ENCODE measurements at places on chromosomes 12 and 14.

DNA sequence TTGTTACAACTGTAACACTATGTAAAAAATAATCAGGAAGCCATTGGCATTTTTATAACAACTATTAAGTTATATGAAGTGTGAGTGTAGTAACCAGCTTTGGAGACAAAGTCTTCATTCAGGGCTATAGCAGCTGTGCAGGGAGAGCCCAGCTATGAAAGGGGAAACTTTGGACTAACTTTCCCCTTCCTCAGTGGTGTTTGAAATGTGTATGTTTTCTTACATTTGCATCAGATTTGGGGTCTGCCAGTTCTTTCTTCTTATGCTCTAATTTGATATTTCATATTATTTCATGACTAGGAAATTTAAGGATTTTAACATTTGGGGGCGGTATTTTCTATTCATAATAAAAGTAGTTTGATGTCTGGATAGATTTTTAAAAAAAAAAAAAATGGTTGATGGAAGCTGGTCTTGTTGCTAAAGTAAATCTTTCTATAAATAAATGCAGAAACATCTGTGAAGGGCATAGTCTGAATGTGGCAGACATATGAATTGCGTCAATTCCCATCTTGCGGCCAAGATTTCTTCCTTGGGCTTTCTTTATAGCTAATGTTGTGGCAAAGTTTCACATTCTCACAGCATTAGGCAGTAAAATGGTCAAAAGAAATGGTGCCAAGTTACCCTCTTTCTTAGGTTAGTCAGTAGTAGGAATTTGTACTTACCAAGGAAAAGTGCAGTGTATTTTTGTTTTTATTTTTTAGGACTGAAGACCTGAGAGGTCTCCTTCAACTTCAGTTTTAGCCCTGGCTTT, 35.6 kb downstream of the RASSF8 start:
- no peak for DNase-seq

DNA sequence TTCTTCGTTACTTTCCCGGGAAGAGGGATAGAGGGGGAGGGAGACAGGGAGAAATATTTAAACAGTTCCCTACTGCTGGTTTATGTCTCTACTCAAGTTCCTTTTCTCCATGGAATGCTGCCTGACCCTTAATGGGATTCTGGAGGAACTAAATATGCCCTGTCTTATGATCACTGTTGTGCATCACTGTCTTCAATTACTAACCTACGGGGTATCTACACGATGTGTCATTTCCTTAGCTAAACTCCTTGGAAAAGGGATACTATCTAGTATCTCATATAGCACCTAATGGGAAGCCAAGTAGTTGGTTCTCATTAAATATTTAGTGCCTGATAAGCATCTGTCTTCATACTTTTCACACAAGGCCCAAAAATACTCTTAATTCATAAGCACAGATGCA, 37.5 kb upstream of the FBLN5 start:
- no peak for DNase-seq

- no peak for DNase-seq
These were observed 124.1 kb downstream of the SSPN start for GRCh38 chr12:26319511-26319910.

GRCh38 chr12:130765186-130765659, 49.1 kb upstream of the RIMBP2 start:
- no peak for DNase-seq

DNA sequence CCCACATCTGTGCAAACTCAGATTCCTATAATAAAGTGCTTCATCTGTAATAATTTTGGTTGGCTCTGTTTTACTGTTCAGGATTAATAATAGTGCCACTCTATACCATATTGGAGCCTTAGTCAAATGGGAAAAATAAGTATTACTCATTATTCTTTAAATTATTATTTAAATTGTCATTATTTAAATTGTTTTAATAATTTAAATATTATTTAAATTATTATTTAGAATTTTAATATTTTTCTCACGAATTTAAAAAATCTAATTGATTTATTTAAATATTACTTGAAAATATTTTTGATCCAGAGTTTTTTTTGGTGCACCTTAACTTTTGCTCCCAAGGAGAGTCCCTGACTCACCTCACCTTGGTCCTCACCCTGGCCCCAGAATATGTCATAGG, 245.7 kb upstream of the MDGA2 start:
- DNase-seq: no peak

DNA sequence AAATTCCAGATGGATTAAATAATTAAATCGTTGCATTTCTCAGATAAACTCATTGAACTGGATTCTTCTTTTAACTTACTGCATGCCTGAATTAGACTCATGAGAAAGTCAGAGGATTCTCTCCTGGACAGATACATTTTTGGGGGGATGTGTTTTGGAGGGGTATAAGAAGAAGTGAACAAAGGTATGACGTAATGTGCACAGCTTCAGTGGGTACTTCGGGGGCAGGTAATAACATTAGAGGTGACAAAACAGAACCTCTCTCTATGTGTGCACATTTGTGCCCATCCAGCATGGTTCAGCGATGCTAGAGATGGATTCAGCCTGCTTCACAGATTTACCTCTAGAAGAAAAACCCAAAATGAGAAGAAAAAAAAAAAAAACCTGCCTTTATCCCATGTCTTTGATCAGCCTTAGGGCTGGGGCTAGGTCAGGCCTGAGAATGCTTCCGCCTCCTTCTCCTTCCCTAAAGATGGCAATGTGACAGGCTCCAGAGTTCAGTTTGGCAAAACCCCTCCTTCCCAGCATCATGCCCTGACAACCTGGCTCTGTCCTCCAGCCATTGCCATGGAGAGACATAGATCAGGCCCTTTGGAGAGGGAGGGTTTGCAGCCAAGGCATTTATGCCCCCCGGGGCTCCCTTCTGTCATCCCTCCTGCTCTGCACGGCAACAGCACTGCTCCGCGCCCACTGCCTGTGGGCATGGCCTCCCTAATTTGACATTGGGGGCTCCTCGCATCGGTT, 166.7 kb downstream of the KCNA5 start:
- no peak for DNase-seq

DNA sequence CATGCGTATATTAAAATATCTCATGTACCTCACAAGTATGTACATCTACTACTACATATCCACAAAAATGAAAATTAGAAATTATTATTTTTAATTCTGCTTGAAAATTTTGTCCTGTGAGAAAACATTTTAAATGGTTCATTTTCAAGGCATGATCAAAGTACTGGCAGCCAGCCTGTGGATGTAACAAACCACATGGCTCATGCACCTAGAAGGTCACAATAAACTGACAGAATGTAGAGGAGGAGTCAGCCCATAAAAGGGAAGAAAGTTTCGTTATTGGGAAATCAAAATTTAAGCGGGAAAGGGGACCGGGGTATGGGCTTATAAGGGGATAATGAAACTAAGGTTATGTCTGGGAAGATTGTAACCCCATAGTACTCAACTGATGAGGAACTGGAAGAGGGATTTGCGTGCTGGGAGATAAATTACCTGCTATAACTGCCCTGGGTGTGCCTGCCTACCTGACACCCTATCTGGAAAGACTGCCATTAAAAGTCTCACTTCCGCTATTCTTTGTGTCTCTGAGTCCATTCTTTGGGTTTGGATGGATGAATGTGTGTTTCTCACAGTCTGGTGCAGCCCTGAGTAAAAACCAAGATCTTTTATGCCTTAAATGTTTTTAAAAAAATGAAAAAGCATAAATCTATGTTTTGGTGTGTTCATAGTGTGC, 62.2 kb upstream of the PCED1B start:
- DNase-seq: no peak

DNA sequence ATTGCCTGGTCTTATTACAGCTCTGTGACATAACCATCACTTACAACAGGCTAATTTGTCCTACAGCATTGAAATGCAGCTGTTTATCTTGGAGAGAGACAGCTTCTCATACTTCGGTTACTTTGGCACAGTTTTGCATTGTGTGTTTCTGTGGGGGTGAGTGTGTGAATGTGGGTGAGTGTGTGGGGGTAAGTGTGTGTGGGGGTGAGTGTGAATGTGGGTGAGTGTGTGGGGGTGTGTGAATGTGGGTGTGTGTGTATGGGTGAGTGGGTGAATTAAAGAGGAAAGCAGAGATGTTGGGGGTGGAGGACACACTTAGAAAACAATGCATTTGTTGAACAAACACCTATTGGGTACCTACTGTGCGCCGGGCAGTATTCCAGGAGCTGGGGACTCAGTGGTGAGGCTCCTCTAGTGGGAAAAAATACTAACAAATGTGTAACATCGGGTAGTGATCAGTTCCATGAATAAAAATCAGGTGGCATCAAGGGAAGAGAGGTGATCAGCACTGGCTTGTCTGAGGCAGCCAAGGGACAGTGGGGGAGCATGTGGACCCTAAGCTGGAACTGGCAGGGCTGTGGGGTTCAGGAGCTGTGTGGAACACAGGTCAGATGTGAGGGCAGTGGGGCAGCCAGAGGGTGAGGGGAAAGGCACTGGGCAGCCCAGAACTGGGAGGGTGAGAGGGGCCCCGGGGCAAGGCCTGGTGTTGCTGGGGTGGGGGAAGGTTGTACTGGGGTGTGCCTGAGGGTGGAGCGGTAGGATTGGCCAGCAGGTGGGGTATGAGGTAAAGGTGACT, 44.1 kb upstream of the AMN start:
- DNase-seq: no peak

DNA sequence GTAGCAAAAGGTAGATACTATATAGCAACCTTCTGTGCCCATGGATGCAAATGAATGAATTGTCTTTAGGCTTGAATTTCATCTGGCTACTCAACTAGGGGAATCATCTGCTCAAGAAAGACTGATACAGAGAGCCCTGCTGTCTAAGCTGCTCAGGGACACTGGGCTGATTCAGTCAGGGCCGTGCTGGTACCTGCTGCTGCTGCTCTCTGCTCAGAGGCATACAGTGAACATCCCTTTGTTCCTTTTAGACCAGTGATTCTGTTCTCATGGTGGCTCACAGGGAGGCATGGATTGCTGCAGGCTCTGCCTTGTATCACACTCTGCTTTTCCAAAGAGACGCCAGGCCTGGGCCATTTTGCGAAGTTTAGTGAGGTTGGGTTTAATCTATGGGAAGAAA, 14.1 kb downstream of the EIF2B2 start:
- DNase-seq: no peak

DNA sequence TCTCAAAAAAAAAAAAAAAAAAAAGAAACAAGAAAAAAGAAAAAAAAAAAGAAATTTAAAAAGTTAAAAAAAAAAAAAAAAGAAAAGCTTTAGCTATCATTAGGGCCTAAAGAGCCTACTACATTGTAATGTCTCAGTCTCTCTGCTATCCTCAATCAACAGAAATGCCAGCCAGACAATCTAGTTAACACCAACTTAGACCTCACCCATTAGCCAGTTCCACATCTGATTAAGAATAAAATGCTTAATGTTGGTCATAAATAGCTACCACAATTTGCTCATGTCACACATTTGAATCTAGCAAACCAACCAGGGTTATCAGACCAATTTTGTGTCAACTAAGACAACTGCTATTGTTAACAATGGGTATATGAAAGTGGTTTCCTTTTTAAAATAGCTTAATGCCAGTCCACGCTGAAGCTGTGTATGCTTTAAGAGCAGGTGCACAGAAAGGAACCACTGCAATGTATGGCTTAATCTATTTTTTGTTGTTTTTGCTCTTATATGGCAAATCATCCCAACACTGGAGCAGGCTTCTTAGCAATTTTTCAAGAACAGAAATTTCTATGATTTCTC, 45.5 kb upstream of the SELPLG start:
- no peak for DNase-seq

GRCh38 chr12:104306943-104307654, 3.6 kb downstream of the EID3 start:
- no peak for DNase-seq

GRCh38 chr14:23729720-23730387, 93.7 kb downstream of the DHRS2 start:
- no peak for DNase-seq

- DNase-seq: no peak
These were observed 19.0 kb downstream of the MLXIP start for GRCh38 chr12:122097584-122097926.

DNA sequence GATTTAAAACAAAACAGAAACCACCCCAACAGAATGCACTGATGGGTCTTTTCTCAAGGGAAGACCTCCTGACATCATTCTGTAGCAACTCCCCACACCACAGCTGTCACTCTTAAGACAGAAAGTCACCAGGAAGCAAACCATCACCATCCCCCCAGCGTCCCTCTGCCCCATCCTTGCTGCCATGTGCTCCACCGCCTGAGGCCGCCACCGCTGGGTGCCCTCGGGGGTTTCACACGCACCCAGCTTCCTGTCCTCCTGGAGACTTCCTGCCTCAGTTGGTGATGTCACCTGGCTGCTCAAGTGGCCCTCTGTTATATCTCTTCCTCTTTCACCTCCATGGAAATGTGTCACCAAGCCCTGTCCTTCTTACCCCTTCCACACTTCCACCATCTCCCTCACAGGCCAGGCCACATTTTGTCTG, 71.4 kb upstream of the GPR68 start:
- DNase-seq: no peak

GRCh38 chr12:128316973-128317526, 50.1 kb downstream of the TMEM132C start:
- no peak for DNase-seq

GRCh38 chr14:94161058-94161457, 13.1 kb upstream of the PPP4R4 start:
- no peak for DNase-seq

DNA sequence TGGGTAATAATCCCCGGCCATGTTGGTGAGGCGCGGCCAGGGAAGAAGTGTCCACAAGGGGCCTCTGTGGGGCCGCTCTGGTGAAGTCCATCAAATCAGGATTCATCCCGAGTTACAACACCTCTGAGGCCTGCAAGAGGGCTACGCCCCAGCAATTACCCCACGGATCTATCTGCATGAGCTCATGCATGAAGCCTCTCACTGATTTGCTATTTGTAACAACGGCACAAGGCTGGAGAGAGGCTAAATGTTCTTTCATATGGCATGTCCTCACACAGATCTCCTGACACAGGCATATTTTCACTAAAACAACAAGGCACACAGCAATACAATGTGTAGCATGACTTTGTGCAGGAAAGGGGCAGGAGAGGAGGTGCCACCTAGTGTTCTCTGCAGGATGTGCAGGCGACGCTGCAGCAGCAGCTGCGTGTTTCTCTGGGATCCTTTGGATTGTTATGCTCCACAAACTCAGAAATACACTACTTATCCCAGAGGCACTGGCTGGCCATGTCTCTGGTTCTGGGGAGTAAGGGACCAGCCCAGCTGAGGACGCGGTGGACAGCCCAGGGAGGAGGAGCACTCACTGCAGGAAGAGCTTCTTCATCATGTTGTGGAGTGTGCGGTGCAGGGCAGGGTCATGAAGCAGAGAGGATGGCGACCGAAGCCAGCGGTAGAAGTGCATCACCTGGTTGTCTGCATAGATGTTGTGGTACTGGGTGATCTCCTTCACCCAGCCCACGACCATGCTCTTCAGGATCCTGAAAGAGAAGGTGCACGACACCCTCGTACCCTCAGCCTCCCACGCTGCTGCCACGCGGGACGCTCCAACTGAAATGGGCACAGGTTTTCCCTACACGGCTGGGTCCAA, 20.2 kb downstream of the P2RX2 start:
- DNase-seq: no peak

- no peak for DNase-seq
These were observed 118.1 kb upstream of the SLC38A2 start for GRCh38 chr12:46490635-46491034.

Measured in cortex of kidney (tissue), 1 donor.